ENCODE measurements at places on chromosomes 16 and 17.

DNA sequence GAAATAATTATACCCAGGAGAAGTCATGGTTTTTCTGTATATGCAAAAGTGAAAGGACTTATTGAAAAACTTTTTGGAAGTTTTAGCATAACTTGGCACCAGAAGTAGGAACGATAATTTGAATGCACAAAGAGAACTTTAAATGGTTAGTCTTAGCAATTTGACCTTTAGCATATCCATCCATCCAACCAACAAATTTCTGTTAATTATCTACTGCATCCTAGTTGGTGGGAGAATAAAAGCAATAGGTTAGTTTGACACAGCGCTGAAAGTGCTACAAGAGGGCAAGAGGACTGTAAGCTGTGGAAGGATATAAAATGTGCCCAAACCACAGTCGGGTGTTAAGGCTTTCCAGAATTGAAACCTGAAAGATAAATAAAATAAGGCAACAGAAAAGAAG is 17.6 kb downstream of the SPAG9 start:
- no peak for DNase-seq

DNA sequence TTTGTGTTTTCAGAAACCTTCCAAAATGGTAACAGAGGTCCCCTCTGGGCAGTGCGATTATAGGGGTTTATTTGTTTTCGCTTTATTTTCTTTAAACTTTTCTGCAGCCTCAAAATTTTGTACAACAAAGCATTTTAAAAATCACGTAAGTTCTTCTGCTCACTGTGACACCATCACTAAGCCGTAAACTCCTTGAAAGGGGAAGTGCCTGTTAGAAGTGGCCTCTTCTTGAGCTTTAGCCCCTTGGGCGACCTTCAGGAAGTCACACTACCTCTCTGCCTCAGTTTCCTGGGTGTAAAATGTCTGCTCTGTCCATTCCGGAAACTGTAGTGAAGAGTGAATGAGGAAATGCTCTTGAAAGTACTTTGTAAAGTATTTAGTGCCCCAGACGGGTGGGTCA is 26.6 kb downstream of the ARHGAP27 start:
- DNase-seq = no peak

DNA sequence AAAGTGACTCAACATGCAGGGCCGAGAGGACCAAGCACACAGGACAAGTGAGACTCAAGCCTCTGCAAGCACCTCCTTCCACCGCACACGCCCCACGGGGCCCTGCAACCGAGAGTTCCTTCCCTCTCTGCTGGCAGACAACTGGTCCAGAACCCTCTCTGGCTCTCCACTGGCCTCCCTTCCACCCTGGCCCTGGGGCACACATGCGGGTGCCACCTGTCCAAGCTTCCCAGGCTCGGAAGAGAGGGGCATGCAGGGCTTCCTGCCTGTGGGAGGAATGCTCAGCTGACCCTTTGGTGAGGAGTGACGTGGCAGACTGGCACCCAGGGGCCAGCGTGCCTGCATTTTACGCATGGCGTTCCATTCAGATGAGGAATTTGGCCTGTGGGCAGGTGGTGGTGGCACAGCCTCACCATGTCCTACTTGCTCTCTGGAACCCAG is 59.8 kb downstream of the PIPOX start:
- DNase-seq = no peak

GRCh38 chr16:49602976-49603310 is 229.3 kb downstream of the C16orf78 start:
- DNase-seq = no peak

- DNase-seq = no peak
Measured at GRCh38 chr17:3802461-3803307, 1.7 kb upstream of the ITGAE start.

GRCh38 chr17:9192010-9192409 is 170.7 kb downstream of the NTN1 start:
- DNase-seq = no peak

DNA sequence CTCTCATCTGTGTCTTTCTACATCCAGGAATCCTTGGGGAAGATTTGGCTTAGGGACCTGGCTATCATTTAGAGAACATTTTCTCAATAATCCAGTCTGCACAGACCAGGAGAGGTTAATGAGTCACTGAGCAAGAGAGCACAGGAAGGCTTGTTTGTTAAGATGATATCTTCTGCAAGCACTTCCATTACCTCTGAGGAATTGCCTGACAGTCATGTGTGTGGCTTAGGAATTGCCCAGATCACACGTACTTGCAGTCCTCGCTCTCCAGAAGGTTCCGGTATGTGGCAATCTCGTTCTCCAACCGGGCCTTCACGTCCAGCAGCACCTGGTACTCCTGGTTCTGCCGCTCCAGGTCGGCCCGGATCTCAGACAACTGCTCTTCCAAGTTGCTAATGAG is 3.3 kb downstream of the KRT37 start:
- DNase-seq = no peak

GRCh38 chr17:57197466-57198071 is 58.8 kb upstream of the MSI2 start:
- DNase-seq = no peak

DNA sequence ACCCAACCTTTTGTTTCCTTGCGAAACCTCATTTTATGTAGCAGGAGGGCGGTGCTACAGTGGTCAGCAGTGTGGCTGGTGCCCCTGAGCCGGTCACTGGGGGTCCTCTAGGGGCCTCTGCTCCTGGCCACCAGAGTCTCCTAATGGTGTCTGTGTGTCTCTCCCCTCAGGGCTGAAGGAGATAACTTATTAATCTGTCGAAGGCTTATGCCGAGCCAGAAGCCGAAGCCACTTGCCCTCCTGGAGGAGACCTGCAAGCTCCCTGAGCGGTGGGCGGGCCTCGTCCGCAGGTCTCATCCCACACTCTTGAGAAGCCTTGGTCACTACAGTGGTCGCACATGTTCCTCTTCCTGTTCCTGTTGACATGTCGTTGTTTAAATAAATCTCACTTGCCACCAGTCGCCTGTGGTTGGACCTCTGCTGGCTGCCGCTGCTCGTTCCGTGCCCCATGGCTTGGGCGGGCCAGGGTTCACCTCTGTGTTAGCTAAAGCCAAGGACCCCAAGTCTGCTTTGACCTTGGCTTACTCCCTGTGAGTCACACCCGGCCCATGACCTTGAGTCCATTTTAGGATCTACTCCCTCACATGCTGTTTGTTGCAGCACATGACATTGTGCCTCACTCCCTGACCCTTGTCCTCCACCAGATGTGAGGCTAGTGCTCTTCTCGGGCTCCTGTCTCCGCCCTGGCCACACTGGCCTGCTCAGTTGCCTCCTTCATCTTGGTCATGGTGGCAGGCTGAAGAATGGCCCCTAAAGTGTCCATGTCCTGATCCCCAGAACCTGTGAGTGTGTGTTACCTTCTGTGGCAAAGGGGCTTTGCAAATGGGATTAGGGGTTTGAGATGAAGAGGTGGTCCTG is 38.7 kb upstream of the AQP8 start:
- no peak for DNase-seq

DNA sequence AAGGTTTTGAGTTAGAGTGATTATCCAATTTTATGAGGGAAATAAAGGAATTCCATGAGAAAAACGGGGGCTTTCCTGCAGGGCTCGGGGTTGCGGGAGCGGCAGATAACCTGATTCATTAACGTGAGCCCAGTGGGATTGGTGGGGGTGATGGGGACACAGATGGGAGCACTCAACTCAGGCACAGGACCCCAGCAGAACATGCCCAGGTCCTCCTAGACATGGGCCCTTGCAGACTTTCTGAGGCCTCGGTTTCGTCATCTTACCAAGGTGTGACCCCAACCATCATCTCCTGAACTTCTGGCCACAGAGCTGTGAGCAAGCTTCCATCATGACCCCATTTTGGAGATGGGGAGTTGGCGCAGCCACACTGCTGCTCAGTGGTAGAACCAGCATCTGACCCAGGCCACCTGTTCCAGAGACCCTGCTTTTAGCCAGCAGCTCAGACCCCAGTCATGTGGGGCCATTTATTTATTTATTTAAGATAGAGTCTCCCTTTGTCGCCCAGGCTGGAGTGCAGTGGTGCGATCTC is 22.3 kb downstream of the CARHSP1 start:
- no peak for DNase-seq

DNA sequence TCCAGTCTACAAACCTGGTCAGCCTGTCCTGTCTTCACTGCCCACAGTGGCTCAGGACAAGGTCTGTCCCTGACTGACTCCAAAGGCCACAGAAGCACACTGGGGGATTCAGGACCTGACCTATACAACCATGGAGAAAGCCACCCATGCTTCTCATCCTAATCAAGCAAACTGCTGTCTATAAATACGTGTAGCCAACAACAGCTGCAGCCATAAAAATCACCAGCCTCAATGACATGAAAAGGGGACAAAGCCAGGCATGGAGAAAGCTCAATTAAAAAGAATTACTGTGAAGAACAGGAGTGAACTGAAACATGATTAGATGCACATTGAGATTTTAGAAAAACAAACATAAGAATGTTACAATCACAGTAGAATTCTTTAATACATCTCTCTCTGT is 170.1 kb downstream of the CDK5R1 start:
- no peak for DNase-seq

GRCh38 chr16:25108054-25108453 is 3.5 kb upstream of the LCMT1 start:
- no peak for DNase-seq

DNA sequence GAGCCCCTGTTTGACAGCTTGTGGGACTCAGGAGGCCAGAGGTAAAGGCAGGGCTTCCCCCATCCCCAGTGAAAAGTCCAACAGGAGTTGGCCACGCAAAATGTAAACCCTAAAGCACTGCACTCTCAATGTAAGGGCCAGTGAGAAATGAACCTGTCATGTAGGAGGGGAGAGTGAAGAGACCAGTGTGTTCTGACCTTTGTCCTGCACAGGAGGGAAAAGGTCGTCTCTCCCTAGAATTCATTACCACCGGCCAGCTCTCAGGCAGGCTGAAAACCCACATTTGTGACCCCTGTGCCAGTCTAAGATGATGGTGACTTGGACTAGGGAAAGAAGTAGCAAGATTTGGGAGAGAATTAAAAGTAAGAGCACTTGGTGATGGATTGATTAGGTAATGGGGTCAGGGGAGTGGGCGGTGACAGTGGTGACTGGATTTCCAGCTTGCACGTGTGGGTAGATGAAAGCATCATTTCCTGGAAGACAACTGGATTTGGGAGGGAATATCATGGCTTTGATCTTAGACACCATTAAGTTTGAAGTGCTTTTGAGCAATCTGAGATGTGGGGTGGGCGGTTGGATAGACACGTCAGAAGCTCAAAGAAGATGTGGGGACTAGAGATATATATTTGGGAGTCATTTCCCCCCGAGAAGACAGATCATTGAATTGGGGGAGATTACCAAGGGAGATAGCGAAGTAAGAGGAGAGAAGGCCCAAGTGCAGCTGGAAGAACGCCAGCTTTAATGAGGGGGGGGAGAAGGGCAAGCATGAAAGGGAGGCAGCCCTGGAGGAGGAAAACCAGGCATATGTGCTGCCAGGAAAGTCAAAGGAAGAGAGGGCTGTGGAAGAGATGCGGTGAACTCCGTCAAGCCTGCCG is 119.5 kb downstream of the NTN1 start:
- DNase-seq = no peak

DNA sequence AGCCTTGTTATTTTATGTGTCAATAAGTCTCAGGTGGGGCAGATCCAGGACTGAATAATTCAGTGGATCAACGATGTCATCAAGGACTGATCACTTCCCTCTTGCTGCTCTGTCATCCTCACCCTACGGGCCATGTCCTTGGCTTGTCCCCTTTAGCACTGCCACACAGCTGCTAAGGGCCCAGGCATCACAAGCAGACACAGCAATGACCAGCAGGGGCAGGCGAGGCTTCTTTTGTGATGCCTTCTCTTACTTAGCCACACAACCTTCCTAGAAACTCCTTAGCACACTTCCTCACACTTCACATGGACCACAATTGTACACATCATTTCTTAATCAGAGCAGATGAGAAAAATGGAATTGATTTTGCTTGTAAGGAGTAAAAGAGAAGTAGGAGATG is 356.3 kb upstream of the SOX9 start:
- DNase-seq = no peak

- DNase-seq = peak; percentile 58
Measured at GRCh38 chr16:28326881-28327610, 34.7 kb downstream of the SBK1 start.

Measured in stimulated activated CD4-positive, alpha-beta T cell treated with anti-CD3 and anti-CD28 coated beads, Interleukin-15, amount 100 ng/mL, for 1 hour (primary cell).